ENCODE measurements at places on chromosomes 7 and 10.
A peak's percentile ranks its signal among the peaks of the same experiment; 100 is the strongest.

GRCh38 chr10:51642581-51642980, 56.8 kb downstream of the CSTF2T start:
- no peak for DNase-seq

GRCh38 chr10:12348870-12349628, at the start of gene CAMK1D:
TSS of gene CAMK1D (plus strand) at chr10:12349547.
- peak; percentile 79 for DNase-seq

GRCh38 chr10:88281592-88282347, 301.3 kb downstream of the RNLS start:
- no peak for DNase-seq

DNA sequence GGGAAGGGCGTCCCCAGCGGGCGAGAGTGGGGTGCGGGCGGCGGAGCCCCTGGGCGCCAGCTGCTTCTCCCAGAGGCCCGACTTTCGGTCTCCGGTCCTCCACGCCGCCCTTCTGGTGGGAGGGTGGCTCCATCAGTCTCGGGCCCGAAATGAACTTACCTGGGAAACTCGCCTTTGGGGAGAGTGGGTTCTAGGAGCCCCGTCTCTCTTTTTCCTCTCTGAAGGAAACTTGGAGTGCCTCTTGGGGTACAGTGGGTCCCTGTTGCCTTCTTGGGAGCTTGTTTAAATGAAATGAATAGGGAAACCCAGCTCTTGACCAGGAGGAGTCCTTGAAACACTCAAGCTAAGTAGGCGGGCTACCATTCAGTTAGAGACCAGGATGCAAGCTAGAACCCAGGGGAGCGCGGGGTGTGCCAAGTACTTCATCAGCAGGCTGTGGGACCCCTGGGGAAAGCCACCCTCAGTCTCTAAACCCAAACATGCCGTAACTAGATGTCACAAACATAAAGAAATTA, 1.3 kb downstream of the SLC26A4 start:
- no peak for DNase-seq

DNA sequence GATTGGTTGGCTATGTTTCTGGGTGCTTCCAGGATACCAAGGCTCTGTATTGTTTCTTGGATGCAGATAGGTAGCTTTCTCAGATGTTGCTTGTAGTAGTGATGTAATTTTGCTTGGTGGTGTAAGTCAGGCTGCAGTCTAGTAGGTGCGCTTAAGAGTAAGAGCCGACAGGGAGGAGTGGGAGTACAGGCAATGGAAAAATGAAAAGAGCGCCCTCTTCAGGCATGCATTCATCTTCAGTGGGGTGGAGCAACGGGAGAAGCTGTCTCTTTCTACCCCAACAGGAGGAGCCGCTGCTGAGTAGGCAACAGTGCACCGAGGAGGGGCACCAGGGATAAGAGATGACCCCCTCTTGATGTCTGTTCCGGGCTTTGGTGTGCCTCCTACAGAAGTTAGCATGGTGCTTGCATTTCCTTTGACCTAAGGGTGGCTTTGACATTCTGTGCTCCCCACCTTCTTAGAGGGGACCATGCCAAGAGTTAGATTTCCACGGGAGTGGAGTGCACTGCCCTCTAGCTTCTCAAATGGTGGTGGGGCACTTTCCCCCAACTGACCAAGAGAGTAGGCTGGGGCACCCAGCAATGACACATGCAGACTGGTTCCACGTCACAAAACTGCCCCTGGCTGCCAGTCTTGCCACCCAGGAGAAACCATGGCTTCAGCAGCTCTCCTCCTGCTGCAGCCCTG, 56.1 kb downstream of the ZNF783 start:
- DNase-seq, result no peak

- DNase-seq, result no peak
Observed at GRCh38 chr7:83640240-83640639, 8.7 kb downstream of the SEMA3E start.

DNA sequence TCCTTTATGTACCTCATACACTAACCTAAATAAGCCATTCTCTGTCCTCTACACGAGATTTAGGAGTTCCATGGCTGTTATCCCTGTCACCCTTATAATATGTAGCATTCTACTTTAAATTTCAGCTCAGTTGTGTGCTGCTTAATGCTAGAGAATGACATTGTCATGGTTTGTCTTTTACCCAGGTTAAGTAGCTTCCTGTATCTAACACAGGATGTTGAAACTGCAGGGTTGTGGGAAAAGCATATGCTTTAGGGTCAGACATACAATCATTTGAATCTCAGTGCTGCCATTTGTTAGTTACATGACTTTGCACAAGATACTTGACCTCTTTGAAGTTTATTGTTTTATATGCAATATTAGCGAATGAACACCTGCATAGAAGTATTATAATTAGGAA, 235.1 kb upstream of the CACNA2D1 start:
- no peak for DNase-seq

DNA sequence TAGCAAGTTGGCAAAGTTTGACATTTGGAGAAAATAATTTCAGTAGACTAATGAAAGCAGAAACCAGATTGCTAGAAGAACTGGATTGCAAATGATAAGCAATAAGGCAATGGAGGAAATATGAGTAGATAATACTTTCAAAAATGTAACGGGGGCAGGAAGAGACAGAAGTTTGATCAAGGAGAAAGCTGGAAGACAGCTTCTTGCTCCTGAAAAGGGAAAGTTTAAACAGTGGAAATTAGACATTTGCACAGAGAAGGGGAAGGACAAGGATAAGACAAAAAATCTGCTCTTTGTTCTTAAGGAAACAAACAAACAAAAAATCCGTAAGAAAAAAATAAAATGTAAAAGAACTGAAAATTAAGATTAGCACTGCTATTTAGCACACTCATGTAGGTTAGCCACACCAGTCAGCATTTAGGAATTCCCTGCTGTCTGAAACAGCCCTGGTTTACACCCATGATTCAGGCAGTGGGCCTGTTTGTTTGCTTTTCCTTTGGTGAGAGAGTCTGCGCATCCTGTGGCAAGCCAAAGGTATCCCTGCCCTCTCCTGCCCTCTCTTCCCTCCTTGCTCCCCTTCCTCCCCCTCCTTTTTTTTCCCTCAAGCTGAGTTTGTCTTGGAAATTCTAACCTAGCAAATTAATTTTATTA, 104.3 kb upstream of the CAV2 start:
- no peak for DNase-seq

GRCh38 chr10:109992485-109992884, 15.3 kb upstream of the ADD3 start:
- no peak for DNase-seq

DNA sequence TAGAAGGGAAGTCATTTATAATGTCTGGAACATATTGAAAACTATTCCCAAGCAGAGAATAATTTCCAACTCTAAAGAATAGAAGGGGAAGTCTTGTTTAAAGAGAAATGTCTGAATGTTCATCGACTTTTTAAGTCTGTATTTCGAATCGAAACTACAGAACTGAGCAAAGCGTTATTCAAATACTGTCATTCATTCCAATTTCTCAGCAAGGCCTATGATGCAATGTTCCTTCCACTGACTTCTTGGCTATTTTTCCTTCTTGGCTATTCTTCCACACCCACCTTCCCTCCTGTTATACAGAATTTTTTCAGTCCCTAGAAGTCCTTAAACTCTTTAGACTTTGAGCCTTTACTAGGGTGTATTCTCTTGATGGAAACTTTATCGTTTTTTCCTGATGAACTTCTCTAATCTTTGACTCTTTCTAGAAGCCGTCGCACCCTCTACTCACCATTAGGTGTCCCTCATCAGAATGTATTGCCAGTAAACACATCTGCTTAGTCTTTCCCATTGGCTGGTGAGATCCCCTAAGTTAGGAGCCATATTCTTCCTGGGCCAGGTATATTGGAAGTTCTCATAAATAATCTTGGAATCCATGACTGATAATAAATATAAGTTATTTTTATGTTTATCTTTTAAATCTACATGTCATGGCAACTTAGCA, 235.7 kb upstream of the CCDC6 start:
- no peak for DNase-seq

DNA sequence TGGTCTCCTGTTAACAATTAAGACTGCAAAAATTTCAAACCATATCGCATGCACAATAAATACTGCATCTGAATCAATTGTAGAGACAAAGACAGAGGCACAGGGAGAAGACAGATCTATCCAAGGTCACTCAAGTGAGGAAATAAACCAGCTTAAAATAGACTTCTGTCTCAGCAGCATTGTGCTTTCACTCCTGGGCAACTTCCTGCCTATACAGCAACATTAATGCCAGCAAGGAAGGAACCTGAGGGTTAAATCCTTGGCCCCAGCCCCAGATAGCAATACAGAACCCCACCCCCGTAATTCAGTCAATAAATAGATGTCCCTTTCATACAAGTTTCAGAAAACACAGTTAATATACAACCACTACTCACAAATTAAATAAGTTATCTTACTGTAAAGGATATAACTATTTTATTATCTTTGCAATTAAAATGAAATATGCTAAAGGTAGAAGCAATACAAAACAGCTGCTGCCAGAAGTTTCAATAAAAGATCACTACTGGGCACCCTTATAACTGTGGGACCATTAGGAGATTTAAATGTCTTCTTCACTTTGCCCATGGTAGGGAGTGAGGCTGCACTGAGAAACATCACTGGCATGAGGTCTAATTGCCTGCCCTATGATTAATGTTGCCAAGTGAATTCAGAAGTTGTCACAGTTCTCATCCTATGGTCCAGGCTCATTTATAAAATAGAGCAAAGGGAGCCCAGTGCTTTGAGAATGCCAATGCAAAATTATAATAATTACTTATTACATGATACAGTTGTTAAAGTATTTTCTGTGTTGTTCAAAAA, 49.4 kb downstream of the CAV1 start:
- DNase-seq, result no peak

DNA sequence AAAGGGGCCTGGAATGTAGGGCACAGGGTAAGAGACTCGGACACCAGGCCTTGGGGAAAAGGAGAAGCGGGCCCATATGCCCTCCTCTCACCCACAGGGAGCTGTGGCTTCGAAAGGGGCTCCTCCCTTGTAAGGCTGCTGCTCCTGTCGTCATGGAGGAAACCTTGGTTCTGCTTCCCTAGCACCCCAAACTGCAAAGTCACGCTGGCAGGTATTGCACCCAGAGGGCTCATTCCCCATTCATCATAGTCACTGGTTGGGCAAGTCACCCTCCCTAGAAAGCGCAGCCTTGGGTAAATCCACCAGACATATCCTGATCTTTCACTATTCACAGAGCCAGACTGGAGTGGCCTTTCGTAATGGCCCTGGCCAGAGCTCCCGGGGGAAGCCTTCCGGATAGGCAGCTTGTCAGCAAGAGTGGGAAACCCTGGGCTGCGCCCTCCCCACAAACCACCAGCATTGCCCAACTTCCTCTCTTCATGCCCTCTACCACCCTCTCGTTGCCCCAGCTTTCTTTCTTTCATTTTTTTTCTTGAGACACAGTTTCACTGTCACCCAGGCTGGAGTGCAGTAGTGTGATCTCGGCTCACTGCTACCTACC, 121.0 kb downstream of the HIP1 start:
- DNase-seq, result peak; percentile 95

- no peak for DNase-seq
Observed at GRCh38 chr10:86968271-86968993, at the start of gene ADIRF. TSS of gene ADIRF (plus strand) at chr10:86968482. CDS start at chr10:86968545, 63 bp downstream.

DNA sequence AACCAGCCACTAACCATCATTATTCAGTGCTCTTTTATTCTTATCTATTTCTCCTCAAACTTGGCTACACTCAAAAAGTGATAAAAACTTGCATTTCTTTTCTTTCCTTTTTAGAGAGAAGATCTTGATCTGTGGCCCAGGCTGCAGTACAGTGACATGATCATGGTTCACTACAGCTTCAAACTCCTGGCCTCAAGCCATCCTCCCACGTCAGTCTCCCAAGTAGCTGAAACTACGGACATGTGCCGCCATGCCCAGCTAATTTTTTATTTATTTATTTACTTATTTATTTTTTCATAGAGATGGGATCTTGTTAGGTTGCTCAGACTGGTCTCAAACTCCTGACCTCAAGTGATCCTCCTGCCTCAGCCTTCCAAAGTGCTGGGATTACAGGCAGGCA, 24.6 kb upstream of the TMEM248 start:
- DNase-seq, result no peak

- DNase-seq, result no peak
Observed at GRCh38 chr7:2062648-2063047, 170.1 kb downstream of the MAD1L1 start.

DNA sequence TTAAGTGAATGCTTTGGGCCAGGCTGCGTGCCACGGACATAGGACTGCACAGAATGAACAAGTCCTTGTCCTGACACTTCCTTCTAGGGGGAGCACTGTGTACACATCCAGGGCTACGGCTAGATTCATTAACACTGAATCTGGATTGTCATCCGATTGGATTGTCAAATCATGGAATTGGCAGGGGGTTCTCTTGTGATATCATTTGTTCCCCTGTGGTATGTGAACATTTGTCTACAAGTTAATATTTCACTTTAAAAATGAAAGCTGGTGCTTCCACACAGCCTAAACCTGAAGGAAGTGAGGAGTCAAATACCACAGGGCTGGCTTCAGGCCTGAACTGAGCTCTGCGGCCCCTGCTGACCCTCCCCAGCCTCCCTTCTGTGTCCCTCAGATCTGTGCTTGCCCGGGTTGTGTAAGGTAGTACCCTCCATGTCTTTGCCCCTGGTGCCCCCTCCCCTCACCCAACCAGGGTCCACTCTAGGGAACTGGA, 75.6 kb downstream of the SNX10 start:
- no peak for DNase-seq

Data from hematopoietic multipotent progenitor cell (in vitro differentiated cells).